Chondrocyte (in vitro differentiated cells): ENCODE measurements at places on chromosomes 16 and 17. TPM values are rescaled to one million over a fixed set of nuclear protein-coding genes. Genes with fewer than 3 reads are reported as not detected.

Gene G6PC1
- not detected in 3 replicates for total RNA-seq

Gene CTF1
- total RNA-seq: 3.7 to 5.7 TPM (median 4.2 TPM) in 3 replicates

- peak; percentile 56 for DNase-seq
Measured at GRCh38 chr17:61469474-61469873, 17.3 kb downstream of the TBX4 start.

GRCh38 chr16:10791048-10791447 is 27.5 kb downstream of the TVP23A start:
- DNase-seq: no peak
